ENCODE measurements at places on chromosomes 1 and 21.
A peak's percentile ranks its signal among the peaks of the same experiment; 100 is the strongest.

DNA sequence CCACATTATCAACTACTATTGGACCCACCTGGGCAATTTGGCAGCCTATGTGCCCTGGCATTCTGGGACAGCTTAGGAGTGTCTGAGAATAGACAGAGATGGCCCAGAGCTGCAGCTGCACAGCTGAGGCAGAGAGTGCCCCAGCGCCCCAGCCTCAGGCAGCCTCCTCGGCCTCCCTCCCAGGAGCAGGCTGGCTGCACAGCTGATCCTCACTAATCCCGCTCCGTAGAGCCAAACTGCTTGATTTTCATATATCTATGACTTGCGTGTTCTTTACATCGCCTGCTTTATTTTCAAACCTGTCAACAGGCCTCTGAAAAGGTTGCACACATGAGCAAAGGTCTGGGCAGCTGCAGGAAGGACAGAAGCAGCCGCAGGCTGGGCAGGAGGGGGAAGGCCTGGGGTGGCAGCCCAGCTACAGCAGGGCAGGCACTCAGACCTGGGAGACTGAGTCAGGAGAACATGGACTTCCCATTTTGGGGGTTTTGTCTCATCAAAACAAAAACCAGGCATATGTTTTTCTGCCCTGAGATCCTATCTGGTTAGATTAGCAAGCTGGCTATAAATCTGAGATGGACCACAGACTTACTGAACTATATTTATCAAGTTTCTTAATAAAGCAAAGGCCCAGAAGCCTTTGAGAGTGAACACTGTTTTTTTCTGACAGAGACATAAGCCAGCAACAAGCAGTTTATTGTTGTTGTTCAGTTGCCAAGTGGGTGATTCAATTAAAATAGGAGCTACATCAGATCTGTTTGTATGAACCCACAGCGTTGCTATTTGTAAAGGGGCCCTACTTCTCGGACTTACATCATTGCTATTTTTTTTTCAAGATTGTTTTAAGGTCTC, 301.8 kb upstream of the DUSP10 start:
- DNase-seq = no peak

DNA sequence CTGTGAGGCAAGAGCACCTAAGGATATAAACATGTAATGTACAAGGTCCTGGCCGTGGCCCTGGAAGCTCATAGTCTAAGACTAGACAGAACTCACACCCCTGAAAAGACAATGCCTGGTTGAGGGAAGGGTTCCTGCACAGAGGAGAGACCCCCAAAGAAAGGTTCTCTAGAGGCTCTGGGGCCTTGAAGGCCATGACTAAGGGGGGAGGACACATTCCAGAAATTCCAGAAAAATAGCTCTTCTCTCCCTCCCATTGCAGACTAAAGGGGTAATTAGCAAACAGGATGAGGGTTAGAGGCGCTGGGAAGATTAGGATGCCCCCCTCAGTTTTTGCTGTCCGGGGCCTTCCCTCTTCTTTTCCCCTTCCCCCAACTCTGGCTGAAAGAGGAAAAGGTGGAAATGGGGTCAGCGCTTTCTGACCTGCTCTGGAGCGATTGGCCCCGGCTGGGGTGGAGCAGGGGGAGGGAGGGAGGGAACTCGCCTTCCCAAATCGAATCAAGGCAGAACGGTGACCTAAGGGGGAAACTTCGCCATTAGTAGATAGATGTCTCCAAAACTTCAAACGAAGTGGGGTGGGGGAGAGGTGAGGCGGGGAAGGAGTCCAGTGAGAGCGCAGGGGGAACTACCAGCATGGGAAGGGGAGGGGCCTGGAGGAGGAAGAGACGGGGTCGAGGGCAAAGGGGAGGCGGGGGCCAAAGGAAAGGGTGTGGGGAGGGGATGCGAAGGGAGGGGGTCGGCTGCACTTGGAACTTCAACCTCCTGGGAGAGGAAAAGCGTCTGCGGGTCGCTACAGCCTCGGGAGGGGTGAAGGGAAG, 11.8 kb downstream of the PAX7 start:
- DNase-seq = no peak

GRCh38 chr1:115679141-115679611, 37.4 kb downstream of the VANGL1 start:
- no peak for DNase-seq

GRCh38 chr1:8712413-8713231, 104.8 kb downstream of the RERE start:
- peak; percentile 39 for DNase-seq

GRCh38 chr1:30036666-30037065, 686.7 kb downstream of the MATN1 start:
- no peak for DNase-seq

- DNase-seq = no peak
Measured at GRCh38 chr1:163471779-163472650, 150.3 kb downstream of the NUF2 start.

DNA sequence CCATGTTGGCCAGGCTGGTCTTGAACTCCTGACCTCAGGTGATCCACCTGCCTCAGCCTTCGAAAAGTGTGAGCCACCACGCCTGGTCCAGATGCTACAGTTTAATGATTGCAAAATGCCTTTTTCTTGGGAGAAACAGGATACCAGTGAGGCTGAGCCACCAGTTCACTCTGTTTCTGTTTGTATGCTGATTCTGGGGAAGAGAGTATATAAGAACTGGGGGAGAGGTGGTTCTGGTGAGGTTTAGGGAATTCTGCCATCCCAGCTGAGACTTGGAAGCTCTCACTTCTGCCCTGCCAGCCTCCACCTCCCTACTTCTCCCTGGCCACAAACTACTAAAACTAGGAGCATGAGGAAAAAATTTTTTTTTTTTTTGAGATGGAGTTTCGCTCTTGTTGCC, 8.1 kb upstream of the PMF1 start:
- DNase-seq = no peak

DNA sequence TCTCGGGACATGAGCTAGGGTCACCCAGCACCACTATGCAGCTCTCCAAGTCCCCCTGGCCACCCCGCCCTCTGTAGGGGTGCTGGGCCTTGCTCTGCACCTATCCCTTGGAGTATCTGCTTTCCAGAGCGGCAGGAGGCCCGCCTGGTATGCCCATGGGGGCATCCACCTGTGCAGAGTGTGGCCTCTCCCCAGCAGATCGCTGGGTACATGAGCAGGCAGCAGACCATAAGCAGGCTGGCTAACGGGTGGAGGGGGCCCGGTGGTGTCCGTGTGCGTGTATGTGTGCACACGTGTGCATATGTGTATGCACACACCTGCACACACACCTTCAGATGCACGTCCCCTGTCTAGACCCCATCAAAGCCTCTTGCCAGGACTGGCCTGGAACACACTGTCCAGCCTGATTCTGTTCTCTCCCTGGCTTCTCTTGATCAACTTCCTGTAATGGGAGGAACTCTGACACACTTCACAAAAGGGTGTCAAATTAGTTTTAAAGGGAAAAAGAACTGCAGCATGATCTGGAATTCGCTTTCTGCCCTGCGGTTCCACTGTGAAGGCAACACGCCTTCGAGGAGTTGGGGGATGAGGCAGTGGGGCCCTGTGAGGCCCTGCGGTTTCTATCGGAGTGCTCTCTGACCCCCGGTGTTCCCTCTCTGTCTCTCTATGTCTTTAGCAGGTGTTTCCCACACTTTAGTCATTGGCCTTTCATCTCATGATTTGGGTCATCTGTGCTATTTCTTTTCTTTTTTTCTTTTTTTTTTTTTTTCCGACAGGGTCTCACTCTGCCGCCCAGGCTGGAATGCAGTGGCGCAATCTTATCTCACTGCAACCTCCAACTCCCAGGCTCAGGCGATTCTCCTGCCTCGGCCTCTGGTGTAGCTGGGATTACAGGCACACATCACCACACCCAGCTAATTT, 17.2 kb upstream of the NPHP4 start:
- no peak for DNase-seq

GRCh38 chr21:9837946-9838737, 683.2 kb upstream of the TPTE start:
- DNase-seq = no peak

DNA sequence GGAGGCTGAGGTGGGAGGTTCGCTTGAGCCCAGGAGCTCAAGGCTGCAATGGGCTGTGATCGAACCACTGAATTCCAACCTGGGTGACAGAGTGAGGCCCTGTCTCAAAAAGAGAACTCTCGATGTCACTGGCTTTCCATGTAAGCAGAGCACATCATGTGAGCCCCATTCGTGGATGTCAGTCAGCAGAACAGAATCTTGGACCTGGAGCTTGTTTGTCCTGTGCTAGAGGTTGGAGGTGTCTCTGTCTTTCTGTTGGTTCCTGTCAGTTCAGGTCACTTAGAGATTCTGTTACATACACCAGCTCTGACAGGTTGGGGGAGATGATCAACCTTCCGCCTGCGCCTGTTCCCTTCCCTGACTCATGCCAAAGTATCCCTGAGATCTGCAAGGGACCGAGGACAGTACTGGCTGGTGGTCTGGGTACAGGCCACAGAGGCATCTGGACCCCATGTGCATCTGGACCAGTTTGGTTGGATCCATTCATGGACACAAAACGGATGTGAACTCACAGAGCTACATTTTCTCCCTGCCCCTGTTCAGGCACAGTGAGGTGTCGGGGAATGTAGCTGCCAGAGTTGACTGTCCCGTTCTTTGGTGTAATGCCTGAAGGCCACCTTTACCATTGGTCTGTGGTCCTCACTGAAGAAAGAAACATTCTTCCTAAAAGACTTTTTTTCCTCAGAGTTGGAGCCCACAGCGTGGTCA, 10.0 kb downstream of the ARF1 start:
- DNase-seq = no peak

GRCh38 chr1:110766336-110766647, 91.6 kb upstream of the KCNA3 start:
- no peak for DNase-seq

- no peak for DNase-seq
Measured at GRCh38 chr21:23162198-23162946, 2164.2 kb downstream of the NCAM2 start.

GRCh38 chr1:117985239-117985638, 55.7 kb downstream of the WDR3 start:
- DNase-seq = no peak

- DNase-seq = no peak
Measured at GRCh38 chr1:60809204-60809980, 273.0 kb upstream of the NFIA start.

DNA sequence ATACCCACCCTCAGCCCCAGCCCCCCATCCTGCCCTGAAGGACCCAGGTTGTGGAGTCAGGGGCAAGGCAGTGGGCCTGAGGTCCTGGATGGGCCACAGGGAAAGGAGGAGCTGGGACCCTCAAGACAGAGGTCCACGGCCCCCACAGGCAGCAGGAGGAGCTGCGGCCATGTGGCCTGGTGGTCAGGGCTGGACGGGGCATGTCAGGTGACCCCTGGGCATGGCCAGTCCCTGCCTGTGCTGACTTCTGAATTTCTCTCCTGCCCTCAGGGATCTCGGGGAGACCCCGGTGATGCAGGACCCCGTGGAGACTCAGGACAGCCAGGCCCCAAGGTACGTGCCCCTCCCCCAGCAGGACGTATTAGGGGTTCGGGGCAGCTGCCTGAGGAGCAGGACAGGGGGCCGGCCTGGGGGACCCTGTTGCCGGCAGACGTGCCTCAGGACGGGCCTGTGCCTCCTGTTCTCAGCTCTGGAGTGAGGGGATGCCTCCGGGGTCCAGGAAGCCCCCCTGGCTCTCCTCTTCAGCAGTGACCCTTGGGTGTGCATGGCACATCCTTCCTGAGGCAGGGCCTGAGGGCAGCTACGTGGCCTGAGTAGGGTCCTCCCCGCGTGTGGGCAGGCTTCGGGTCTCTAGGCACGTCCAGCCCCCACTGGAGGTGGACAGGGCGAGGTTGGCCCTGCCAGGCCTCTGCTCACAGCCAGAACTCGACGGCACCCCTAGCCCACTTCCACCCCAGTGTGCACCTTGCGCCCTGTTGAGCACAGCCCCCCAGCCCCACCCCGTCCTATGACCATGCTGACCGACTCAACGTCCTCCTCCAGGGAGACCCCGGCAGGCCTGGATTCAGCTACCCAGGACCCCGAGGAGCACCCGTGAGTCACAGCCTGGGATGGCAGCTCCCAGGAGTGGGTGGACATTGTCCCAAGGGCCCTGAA, 23.6 kb downstream of the COL6A2 start:
- DNase-seq = no peak

GRCh38 chr21:43276811-43277210, 108.0 kb downstream of the CRYAA start:
- no peak for DNase-seq

Data from CD4-positive, alpha-beta T cell treated with Interleukin-4 for 4 hours (primary cell).